Small intestine (tissue), 16 donors: ENCODE measurements at places on chromosomes 5 and 9. TPM values are rescaled to one million over a fixed set of nuclear protein-coding genes. Genes with fewer than 3 reads are reported as not detected.

DIMT1 gene
- polyA plus RNA-seq = 4.9 TPM

DMRT3 gene
- not detected for polyA plus RNA-seq

AKNA gene
- 8.9 TPM for polyA plus RNA-seq

MCIDAS gene
- polyA plus RNA-seq = not detected

PPP3R2 gene
- not detected for polyA plus RNA-seq
